ENCODE measurements at places on chromosomes 5 and 9. TPM values are rescaled to one million over a fixed set of nuclear protein-coding genes. Genes with fewer than 3 reads are reported as not detected.
A peak's percentile ranks its signal among the peaks of the same experiment; 100 is the strongest.

DNA sequence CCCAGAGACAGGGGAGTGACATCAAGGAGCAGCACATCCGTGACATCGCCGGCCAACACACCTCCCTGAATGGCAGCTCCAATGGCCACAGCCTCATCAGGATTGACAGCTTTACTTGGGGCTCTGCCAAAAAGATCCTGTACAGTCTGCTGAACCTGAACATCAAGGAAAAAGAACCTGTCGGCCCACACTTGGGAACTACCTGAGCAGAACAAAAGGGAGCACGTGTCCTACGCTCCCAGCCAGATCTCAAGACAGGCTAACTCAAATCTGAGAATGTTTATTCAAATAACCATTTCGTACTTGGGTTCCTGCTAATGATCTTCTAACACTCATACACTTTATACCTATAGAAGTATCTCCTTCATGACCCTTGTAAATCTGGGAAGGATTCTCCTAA lies 15.3 kb downstream of the HSPA9 start:
- H3K36me3 ChIP-seq: peaks cover 90% of the 10 kb centered on the region
- no peaks in the 10 kb centered on the region for H3K27me3 ChIP-seq
- no peak for DNase-seq
- no peaks in the 10 kb centered on the region for H3K4me1 ChIP-seq
- no peak overlapping the region for H3K4me3 ChIP-seq
- H3K27ac ChIP-seq: no peak overlapping the region

DNA sequence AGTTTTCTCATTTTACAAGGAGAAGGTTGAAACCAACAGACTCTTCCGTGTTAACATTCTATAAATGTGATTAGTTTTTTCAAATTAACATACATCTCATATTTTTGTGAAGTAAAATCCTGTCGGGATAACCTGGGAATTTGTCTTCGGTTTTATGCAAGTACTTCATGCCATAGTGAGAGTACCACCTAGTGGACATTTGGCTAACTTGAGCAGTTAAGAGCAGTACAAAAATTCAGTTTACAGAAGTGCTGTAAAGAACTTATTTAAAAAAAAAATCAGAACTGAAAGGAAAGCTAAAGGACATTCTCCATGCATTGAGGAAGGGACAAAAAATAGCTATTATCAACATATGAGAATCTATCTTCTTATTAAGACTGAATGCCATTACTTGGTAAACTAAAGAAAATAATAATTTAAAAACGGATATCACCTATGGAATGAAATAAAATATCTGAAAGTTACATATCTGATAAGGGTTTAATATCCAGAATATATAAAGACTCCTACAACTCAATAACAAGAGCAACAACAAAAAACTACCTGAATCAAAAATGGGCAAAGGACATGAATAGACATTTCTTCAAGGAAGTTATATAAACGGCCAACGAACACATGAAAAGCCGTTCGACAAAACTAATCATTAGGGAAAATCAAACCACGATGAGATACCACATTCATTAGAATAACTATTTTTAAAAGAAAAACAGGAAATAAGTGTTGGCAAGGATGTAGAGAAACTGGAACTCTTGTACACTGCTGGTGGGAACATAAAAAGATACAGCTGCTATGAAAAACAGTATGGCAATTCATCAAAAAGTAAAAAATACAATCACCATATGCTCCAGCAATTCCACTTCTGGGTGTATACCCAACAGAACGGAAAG lies 117.0 kb upstream of the GNA14 start:
- peak; percentile 59 for DNase-seq

The CNTFR gene
- 7.4 TPM for total RNA-seq

The FRMD3 gene
- total RNA-seq: 0.29 TPM

The IL17B gene
- total RNA-seq: 0.60 TPM

The LCN6 gene
- not detected for total RNA-seq

All from astrocyte (in vitro differentiated cells and primary cell).